ENCODE measurements at places on chromosomes 7 and 10.

GRCh38 chr10:110651044-110651958, 7.2 kb downstream of the RBM20 start:
- no peak for DNase-seq

DNA sequence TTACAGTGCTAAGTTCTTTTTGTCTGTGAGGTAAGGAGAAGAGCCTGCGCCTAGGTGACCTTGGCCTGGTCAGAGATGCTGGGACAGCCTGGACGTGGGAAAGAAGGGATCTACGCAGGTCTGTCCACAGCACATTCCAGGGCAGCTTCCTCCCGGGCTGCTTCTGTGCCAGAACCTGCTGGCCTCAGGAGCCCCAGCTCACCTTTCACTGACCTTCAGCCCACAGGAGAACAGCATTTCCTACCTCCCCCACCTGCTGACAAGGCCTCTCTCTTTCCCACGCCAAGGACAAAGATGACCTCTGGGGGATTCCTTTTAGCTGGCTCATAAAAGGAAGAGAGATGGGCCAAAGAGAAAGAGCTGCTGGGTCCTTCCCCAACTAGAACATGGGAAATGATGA, 260.6 kb downstream of the KCNMA1 start:
- no peak for DNase-seq

- no peak for DNase-seq
These were observed 8.7 kb downstream of the FAM200A start for GRCh38 chr7:99543081-99543671.

- DNase-seq, result no peak
These were observed 3.2 kb downstream of the MAFK start for GRCh38 chr7:1533547-1534329.

GRCh38 chr7:32068411-32069101, 1.7 kb downstream of the PDE1C start:
- no peak for DNase-seq

GRCh38 chr10:43225787-43226153, 41.1 kb downstream of the RASGEF1A start:
- peak; percentile 74 for DNase-seq

- no peak for DNase-seq
These were observed 98.0 kb downstream of the KAT6B start for GRCh38 chr10:74924251-74924963.

DNA sequence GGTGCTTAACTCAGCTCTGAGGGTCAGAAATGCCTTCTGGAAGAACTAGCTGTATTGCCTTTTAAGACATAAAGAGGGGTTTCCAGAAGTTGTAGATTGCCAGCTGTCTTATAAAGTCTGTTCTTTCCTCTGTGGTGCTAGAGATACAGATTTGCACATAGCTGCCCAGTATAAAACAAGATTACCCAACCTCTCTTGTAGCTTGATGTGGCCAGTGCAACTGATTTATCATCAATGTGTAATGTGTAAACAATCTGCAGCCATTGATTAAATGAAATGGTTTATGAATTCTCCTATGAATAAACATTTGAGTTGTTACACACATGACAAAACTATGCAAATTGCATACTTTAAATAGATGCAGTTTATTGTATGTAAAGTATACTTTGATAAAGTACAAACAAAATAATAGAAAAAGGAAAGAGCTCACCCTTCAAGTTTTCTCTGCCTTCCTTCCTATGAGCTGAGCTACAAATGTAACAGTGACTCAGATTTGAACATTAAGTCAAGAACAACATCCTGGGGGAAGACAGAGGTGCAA, 195.2 kb downstream of the TMEM26 start:
- no peak for DNase-seq

DNA sequence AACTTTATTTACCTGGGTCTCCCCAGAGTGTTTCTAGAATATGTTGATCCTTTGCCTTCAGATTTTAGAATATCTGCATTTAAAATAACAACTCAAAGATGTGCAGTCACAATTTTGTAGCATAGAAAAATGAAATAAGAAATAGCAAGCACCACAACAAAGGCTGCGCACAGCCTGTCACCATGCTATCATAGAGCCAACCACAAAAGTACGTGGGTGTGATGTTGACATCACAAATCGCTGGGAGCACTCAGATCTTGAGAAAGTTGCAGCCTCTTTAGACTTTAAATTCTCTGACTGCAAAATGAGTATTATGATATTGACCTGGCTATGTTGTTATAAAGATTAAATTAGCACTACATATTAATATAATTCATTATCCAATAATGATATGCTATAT, 177.9 kb downstream of the TNS3 start:
- DNase-seq, result no peak

DNA sequence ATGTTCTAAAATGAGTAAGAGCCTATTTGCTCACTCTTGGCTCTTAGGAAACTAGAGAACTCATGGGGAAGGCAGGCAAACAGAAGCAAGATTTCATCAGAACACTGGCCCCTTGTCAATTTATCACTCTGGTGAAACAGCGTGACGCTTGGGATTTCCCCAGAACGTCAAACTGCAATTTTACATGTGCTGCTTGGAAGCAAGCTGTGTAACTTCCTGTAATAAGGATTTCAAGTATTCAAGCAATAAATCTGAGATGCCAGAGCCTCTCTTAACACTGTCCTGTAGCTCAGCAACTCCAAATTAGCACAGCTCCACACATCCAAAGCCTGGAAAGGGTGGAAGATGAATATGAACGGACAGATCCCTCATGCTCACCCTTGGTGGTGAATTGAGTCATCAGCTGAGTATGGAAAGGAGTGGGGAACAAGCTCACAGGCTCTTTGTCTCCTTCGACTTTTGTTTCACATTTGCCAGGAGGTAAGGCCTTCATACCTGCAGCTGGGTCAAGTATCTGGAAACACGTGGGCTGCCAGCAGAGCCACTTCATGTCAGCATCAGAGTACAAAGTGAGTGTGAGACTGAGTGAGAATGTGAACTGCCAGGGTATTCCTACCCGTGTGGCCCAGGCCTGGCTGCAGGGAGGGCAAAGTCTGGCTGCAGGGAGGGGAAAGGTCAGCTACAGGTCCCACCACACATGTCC, 140.4 kb upstream of the NAMPT start:
- peak; percentile 30 for DNase-seq

DNA sequence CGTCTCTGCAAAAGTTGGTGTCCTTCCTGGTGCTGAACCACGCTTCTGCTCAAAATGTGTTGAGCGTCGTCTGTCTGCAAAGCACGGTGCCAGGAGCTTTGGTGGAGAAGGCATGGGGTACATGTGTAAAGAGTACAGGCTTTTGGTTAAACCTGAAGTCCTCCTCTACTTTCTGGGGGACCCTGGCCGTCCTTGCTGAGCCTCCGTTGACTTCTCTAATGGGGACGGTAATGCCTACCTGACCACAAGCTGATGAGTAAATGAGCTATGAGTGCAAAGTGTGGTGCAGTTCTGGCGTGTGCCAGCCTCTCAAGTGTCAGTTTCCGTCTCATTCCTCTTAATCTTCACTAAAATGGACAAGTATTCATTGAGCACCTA, 527 bp upstream of the HERPUD2 start:
- no peak for DNase-seq

- DNase-seq, result no peak
These were observed 983.4 kb downstream of the CCSER2 start for GRCh38 chr10:85311613-85312337.

GRCh38 chr10:116590590-116591444, at the start of gene PNLIPRP1:
Gene PNLIPRP1, plus strand, starts transcription at chr10:116590959. Its CDS starts 171 bp downstream, at chr10:116591130.
- no peak for DNase-seq

- no peak for DNase-seq
These were observed 150.4 kb upstream of the LANCL2 start for GRCh38 chr7:55214707-55215106.

GRCh38 chr10:97575127-97575668, 2.6 kb downstream of the ANKRD2 start:
- DNase-seq, result no peak

GRCh38 chr10:79629955-79630327, 19.2 kb downstream of the SFTPA1 start:
- no peak for DNase-seq

DNA sequence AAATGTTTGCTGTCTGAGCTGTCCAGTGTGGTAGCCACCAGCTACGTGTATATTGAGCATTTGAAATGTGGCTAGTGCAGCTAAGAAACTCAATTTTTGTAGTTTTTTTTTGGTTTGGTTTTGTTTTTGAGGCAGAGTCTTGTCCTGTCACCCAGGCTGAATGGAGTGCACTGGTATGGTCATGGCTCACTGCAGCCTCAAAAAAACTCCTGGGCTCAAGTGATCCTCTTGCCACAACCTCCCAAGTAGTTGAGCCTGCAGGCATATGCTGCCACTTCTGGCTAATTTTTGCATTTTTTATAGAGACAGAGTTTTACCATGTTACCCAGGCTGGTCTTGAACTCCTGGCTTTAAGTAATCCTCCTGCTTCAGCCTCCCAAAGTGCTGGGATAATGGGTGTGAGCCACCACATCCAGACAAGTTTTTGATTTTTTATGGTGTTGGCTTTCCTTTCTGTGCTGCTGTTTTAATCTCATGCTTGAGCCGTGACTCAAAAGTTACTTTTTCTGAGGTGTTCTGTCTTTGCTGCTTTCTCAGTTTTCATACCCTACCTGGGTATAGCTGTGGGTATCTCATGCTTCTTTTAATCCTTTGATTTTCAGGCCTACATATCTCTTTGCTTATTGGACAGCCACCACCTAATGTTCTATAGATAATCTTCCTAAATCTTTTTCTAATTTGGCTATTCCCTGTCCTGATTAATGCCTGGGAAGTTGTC, 16.0 kb downstream of the WAC start:
- DNase-seq, result no peak

DNA sequence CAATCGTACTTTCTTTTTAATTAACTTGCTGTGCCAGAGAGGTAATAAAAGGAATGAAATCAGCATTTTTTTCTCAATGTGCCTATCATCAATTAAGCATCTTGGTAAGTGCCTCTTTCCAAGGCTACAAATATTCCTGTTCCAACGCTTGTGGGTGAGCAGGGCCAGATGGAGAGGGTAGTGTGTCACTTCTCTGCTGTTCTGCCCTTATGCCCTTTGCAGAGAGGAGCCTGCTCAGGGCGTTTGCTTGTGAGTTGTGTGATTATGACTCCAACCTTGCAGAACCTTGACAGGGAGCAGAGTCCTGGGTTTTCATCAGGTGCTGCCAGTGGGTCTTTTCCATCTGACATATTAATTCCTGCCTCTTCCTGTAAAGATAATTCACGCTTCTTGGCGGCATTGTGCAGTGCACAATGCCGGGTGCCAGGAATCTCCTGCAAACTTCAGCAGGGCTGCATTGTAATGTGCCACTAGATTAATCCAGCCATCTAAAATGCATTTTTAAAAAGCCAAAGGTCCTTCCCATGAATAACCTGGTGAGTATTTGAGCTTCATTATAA, 234.4 kb downstream of the ARHGAP12 start:
- no peak for DNase-seq

- no peak for DNase-seq
These were observed 331.9 kb upstream of the NUPR2 start for GRCh38 chr7:56447864-56448693.

- DNase-seq, result no peak
These were observed 4.0 kb downstream of the MORN4 start for GRCh38 chr10:97629289-97629688.

DNA sequence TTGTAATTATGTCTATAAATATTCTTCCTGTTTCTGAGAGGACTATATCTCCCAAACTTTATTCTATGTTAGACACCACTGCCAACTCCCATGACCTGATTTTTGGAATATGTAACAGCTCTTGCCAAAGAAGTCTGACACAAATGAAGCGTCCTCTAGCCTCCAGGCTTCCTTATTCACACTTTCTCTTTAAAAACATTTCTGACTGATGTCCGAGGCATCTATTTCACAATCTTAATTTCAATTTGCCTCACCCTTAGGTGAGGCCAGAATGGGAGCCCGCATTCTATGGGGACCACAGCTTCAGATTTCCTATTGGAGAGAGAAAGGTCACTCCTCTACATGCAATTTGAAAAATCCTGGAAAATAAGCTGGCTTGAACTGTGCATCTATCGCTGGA, 873.2 kb downstream of the GATA3 start:
- no peak for DNase-seq

DNA sequence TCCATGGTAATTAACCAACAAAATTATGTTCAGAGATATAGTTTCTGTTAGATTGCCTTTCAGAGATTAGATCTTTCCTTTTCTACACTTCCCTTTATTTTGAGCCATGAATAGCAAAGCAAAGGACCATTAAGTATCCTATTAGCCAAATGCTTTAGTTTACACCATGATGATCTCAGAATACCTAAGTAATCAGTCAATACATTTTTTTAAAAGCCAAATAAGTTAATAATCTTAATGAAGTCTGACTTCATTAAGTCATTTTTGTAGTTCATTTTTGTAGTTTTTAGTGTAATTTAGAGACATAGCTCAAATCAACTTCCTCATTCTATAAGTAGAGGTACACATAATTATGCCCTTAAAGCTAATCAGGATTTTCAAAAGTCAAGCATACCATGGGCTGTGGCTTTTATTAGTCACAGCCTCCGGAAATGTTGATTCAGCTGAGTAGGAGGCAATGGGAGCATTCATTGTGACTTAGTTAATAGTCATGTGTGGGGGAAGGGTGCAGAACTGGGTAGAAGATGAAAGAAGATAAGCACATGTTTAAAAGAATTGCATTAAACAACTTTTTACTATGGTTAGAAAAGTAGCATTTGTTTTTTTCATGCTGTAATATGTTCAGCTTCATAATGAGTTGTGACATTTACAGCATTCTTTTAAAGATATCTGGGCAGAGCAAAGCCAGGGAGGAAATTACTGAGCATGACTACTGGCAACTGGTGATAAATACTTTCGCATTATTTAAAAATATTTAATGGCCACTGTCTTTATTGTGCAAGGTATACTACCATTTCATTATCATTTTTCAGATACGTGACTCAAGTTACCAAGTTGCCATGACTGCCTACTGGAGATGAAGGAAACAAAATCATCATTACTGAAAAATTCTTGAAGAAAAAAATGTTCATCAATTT, 57.3 kb upstream of the CCDC71L start:
- no peak for DNase-seq

GRCh38 chr10:25017661-25018060, 1.2 kb downstream of the THNSL1 start:
- no peak for DNase-seq

DNA sequence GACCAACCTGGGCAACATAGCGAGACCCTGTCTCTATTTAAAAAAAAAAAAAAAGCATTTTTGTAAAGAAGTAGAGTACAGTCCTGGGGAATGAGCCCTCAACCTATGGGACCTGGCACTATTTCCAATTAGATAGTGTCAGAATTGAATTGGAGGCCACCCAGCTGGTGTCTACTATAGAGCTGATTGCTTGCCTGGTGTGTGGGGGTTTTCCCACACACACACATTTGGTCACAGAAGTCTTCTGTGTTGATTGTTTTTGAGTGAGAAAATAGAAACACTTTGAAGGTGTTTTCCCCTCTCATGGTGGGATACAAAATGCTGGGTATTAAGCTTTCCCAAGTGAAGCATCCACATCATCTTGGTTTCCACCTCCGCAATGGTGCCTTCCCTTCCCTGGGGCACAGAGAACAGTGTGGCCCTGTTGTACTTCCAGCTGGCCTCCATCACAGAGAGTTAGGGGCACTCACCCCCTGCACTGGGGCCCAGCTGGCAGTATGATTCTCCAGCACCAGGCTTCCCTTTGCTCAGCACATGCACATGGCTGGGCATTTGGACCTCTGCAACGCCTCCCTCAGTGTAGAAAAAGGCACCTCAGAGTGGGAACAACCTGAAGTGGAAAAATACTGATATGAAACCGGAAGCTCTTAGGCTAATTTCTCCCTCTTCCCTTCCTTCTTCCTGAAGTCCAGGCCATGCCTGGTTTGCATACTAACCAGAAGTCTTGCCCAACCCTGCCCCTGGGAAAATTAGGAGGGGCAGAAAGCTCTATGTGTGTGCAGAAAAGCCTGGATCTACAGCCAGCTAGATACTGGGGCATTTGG, 10.7 kb upstream of the NFKB2 start:
- DNase-seq, result no peak
